ENCODE measurements at places on chromosomes 12 and 14.

DNA sequence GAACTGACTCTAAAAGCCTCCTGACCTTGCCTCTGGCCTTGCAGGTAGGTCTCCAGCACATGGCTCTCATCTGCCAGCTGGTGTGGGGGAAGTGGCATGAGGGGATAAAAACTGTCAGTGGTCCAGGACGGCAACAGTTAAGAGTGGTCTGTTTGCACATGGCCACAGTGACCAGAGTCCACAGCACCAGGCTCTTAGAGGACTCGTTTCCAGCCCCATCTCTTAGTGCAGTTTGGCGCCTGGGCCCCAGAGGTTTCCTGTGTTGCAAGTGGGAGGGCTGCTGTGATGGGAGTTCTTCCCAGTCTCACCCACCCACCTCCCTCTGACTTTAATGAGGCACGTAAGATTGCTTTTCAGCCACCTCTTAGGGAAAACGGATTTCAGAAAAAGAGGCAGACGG is 37.0 kb downstream of the APPL2 start:
- DNase-seq: no peak

GRCh38 chr14:44404036-44404435 is 103.0 kb downstream of the FSCB start:
- no peak for DNase-seq

DNA sequence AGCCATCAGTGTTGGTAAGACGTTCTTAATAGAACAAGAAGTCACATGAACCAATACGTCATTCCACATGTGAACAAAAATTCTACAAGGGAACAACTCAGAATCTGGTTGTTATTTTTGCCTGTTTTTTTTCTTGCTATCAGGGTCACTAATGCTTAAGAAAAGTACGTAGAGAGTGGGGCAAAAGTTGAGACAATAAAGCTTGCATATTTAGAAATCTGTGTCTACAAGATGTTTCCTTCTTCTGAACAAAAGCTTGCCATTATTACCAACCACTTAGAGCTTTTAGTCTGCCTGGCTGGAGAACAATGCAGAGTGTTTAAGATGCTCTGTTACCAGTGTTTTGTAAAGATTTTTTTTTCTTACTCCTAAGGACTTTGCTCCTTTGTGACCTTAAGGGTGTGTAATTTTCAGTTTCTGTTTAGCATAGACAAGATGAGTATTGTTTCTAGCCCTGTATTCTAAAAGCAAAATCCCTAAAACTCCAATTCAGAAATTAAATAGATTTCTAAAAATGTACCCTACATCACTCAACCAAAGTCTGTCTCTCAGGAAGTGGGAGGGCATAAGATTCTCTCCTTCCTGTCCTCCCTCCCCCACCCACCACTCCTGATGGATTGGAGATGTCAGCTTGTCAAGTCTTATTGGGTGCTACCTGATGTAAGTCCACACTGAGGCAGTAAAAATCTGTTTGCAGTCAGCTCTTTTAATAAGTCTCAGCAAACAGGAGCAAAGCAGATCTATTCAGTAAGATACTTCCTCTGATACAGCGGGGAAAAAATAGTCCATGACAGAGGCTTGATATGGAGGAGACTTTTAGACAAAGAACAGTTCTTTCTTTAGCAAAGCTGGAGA is 267.6 kb downstream of the GRIN2B start:
- DNase-seq: no peak

- DNase-seq: no peak
Measured at GRCh38 chr12:8508223-8508622, 5.1 kb upstream of the CLEC4D start.

GRCh38 chr14:25259470-25259869 is 209.5 kb upstream of the STXBP6 start:
- DNase-seq: no peak

Measured in CD4-positive, alpha-beta T cell treated with Interleukin-1 beta for 1 hour (primary cell).